ENCODE measurements at places on chromosomes 5 and 9.

DNA sequence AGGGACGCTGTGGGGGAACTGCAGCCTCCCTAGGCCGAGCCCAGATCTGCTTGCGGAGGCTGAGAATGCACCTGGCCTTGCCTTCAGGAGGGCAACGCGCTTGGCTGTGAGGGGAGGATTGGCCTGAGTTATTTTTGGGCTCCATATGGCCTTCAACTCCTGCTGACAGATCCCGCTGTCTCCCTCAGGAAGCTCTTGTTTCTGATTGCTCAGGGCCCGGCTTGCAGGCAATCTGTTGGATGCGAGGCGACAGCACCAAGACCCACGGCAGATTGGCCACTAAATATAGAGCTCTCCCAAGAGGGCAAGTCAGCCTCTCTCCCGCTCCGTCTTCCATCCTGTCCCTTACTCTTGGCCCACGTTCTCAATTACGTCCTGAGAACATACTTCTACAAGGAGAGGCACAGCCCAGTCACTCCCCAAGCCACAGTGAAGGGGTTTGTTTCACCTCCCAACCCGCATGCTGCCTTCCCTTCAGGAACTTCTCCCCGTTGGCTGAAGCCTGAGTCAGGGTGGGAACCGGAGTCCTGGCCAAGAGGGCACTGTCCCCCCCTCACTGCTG is 53.6 kb downstream of the RASGEF1C start:
- no peak for DNase-seq

- no peak for DNase-seq
Observed at GRCh38 chr5:159955056-159955624, 38.9 kb downstream of the ADRA1B start.

- no peak for DNase-seq
Observed at GRCh38 chr5:9034649-9035048, 511.2 kb downstream of the SEMA5A start.

GRCh38 chr5:9196403-9197227 is 349.3 kb downstream of the SEMA5A start:
- DNase-seq: no peak

DNA sequence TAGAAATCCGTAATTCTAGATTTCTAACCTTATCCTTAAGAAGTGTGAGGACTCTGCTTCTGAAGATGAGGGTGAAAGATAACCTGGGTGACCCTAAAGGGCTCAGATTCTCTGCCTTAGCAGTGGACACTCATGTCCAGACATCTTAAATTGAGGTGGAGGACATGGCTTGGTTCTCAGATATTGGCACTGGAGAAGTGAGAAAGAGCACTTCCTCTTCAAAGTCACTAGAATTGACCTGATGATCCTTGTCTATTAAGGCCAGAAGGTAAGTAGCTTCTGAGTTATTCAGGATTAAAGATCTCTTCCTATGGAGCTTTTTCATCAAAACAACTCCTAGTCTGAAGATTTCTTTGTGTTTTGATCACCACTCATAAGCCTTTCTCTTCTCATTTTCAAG is 54.8 kb downstream of the C9 start:
- no peak for DNase-seq

DNA sequence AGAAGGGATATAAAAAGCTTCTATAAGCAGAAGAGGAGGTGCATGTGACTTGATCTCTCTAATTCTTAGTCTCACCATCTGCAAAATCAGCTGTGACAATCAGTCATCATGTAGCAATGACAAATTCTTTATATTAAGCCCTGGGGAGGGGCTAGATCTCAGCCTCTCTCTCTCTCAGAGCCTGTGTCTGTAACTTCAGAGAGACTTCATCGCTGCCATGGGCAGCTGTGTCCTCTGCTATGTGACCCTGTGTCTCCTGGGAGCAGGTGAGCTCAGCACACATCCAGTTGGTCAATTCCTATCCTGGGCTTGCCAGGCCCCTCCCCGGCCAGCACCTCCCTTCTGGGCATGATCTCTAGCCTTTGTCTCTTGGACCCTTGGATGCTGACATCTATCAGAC is 109.6 kb downstream of the ANKRD18B start:
- peak; percentile 63 for DNase-seq

DNA sequence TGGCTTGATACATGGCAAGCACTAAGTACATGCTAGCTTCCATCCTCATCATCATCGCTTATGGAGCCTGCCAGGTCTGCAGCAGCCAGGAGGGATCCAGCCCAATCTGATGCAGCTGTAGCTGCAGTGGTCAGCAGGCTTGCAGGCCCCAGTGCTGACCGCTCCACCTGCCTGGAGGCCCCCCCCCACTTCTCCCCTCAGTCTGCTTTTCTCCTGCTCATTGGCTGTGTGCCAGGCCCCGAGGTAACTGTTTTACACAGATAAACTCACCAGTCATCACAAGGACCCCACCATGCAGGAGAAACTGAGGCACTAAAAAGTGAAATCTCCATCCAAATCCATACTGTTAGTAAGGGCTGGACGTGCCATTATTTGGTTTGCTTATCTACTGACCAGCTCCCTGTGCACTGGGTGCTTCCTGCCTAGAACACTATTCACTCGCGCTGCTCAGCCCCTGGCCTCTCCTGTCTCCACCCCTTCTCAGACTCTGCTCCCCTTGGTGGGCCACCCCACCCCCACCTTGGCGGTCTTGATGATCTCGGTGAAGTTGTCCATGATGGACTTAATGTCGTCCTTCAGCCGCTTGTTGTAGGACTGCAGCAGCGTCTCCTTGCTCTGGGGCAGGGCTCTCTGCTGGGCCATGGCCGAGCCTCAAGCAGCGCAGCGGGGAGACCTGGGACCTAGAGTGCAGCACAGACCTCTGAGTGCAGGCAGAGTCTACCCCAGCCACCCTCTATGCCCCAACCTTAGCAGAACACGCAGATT is 1.7 kb downstream of the MED22 start:
- no peak for DNase-seq

- no peak for DNase-seq
Observed at GRCh38 chr5:106006242-106006641, 1664.5 kb downstream of the EFNA5 start.

DNA sequence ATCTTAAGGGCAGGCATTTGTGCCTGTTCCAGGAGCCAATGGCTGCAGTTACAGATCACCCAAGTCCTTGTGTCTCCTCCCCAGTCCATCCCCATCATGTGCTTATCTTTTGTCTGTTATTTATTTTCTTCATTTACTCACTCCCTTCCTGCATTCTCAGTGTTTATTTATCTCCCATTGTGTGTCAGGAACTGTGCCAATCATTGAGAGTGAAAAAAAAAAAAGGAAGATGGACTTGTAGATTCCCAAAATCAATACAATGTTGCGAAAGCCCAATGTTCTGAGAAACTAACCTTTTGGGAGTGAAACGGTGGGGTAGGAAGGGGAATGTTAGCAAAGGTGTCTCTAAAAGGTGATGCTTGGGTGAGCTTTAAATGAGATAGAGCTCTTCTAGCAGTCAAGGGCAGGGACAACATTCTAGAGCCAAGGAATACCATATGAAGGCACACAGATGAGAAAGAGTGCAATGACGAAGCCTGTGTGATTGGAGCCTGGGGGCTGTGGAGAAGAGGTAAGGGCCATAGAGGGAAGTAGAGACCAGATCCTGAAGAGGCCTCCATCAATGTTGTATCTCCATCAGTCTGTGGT is 53.0 kb downstream of the CMYA5 start:
- DNase-seq: no peak

- DNase-seq: no peak
Observed at GRCh38 chr5:148953711-148954110, 109.2 kb downstream of the SH3TC2 start.

DNA sequence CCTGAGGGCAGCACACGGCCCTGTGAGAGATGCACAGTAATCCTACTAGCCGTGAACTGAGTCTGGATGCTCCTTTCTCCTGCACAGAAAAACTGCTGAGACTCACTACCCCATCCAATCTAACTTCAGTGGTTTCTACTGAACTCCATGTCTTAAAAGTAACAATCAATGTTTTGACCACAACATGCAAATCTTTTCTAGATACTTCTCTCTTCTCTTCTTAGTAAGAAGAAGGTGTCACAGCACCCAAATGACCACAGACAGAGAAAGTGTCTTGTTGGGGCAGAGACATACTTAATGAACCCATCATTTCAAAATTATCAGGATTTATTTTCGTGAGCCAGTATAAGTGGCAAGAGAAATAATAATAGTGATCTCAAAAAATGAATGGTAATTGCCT is 285.8 kb upstream of the MEF2C start:
- no peak for DNase-seq

DNA sequence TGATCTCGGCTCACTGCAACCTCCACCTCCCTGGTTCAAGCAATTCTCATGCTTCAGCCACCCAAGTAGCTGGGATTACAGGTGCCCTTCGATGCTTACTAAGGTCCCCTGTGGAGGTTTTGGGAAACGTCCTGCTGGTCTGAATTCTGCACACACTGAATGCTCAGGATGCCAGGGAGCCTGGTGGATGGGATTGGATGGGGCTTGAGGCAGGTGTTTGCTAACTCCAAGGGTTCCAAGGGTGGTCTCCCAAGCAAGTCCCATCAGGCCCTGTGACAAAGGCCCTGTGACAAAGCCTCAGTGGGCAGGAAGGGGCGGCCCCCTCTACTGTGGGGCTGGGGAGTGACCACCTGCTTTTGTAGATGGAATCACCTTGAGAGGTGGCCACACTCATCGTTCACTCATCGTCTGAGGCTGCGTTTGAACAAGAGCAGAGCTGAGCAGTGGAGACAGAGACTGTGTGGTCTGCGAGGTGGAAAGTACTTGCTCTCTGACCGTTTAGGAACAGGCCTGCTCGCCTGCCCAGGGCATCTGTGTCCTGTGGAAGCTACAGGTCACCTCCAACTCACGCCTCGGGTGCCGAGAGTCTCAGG is 40.2 kb downstream of the MRPL36 start:
- DNase-seq: no peak

DNA sequence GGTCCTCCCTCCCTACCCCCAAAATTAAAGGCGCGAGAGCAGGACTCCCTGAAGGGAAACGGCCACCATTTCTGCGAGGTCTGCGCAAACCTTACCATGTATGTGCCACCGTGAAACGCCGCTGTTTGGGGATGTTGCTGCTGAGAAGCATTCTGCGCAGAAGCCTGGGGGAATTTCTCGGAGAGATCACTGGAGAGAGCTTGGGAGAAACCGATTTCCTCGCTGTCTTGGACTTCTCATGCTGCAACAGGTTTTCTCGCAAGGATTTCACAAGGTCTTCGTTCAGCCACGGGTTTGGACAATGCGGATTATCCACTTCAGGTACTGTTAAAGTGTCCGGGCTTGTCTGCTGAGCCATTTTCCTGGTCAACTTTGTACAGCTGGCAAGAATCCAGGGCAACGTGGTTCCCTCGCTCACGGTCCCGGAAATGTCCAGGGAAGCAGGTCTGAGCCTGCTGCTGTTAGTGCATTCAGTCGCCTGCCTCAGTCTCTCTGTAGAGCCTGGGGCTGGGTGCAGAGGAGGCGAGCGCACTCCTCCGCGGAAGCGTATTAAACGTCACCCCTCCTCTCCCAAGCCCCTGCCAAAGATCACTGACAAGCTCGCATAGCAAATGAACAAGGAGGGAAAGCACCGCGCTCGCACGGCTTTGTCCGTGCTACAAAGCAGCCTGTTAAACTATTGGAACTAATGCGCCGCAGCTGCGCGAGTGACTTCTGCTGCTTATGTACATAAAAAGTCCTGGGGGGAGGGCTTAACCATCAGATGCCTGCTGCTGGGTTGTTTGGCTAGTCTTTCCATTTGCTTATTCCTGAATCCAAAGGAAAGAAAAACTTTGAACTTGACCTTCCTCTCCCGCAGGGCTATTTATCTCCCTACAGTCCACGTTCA is 125.1 kb downstream of the PDE4D start:
- peak; percentile 88 for DNase-seq

GRCh38 chr9:124124729-124125650 is 113.4 kb downstream of the LHX2 start:
- no peak for DNase-seq

GRCh38 chr9:129151469-129151868 is 26.6 kb downstream of the IER5L start:
- DNase-seq: no peak

- no peak for DNase-seq
Observed at GRCh38 chr5:65198456-65199120, 283.1 kb downstream of the ADAMTS6 start.

DNA sequence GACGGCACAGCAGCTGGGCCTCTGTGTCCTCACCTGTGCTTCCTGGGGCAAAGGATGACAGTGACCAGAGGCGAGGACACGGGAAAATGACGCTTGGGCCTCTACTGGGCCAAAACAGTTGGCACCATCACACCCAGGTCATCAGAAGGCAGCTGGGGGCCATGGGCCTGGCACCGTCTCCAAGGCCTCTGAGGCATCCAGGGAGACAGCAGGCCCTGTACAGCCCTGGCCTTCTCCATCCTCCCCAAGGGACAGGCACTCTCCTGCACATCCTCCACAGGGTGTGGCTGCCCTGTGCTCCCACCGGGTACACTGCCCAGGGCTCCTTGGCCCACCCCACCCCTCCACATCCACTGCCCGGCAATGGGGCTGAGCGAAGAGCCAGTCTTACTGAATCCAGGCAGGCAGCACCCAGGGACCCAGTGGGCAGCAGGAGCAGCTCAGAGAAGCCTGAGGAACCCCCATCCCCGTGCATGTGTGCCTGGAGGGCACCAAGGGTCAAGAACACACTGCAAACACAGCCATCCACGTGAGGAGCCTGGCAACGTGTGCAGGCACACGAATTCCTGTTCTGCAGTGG is 4.0 kb downstream of the LPCAT1 start:
- peak; percentile 15 for DNase-seq

- peak; percentile 89 for DNase-seq
Observed at GRCh38 chr9:88534456-88535225, at the start of gene NXNL2. Gene NXNL2, plus strand, starts transcription at chr9:88535178. Its CDS starts 257 bp downstream, at chr9:88535435.

DNA sequence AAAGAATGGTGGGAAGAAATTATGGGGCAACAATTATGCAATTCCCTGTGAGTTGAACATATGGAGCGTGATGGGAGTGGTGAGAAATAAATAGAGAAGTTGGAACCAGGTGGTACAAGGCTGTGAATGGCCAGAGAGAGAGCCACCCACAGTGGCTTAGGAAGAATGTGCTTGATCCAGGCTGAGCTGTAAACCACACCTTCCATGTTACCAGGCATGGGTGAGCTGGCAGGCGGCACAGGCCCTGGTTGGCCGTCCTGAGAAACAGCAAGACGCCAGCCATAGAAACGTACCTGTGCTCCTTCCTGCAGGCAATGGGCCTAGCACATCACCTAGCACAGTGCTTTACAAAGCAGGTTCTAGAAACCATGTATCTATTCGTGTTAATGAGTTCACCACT is 74.3 kb downstream of the EPB41L4B start:
- DNase-seq: no peak

DNA sequence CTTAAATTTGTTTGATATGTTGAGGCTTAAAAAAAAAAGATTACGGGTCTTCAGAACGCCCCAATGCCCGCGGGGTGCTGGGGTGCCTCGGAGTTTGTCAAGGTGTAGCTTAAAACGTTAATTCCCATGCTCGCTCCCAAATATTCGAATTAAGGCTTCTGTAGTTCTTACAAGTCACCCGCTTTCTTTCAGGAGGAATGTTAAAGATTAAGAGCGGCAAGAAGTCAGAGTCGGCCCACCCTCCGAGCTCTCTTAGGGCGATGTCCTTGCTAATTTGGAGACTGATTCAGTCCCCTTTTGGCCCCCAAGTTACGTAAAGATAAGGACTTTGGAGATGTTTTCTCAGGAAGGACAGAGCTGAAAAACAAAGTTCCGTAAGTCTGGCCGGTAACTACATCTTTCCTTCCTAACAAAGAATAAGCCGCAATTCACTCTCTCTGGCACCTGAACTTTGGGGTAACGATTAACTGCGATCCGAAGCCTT is 746 bp upstream of the NPM1 start:
- DNase-seq: no peak

Data from right hindlimb (tissue), 1 donor.